Adrenal gland (tissue), 19 donors: ENCODE measurements at places on chromosomes 11 and 22. TPM values are rescaled to one million over a fixed set of nuclear protein-coding genes. Genes with fewer than 3 reads are reported as not detected.
A peak's percentile ranks its signal among the peaks of the same experiment; 100 is the strongest.

DNA sequence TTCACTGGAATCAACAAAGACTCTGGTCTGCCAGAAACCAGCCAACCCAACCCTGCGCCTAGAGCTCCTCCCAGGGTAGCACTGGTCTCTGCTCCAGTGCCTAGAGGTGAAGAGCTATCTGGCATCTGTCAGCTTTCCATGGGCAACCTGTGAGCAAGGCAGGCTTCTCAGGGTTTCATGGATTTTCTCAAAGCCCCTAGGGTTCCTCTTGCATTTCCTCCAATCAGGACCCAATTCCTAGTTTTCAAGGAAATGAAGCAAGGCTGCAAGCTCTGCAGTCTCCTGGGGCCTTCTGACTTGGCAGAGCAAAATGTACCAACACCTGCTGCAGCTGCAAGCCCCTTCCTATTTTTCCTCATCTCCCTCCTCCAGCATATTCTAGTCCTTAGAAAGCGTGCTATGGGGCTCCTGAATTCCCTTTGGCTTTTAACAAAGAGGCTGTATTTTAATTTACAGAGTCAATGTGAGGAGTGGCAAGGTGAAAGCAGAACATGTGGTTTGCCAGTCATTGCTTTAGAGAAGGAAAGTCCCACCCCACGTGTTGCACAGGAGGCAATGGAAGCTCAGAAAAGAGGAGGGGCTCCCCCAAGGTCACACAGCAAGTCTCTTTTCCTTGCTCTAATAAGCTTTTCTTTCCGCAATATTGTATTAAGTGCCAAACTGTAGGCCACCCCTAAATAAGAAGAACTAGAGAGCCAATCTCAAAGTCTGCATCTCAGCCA is 33.0 kb upstream of the RIC3 start:
- H3K4me1 ChIP-seq, result no peaks in the 10 kb centered on the region
- no peak overlapping the region for H3K4me3 ChIP-seq
- no peaks in the 10 kb centered on the region for H3K27me3 ChIP-seq
- no peaks in the 10 kb centered on the region for H3K36me3 ChIP-seq
- H3K27ac ChIP-seq, result no peak overlapping the region

DNA sequence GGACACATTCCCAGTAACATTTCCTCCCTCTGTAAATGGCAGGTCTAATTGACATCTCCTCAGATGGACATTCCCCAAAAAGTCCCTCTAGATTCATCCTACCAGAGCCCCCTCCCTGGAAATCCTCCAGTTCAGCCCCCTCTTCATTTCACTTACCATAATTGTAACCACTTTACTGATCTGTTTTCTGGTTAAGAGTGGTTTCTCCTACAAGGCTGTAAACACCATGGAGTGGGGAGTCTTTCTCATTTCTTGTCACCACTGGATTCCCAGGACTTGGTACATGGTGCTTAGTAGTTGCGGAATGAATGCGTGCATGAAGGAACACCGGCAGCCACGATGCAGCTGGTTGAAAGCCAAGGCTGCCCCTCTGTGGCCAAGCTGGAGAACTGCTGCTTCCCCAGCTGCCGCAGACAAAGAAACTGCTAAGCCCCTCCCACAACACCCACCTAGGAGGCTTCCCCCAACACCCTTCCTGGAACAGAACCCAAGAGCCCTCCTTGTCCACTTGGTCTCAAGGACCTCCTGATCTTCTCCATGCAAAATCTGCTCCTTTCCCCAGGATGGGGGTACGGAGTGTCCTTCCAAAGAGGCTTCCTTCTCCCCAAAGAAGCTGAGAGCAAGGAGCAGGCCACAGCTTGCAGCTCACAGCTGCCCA is 18.6 kb upstream of the SCARF2 start:
- peaks cover 10% of the 10 kb centered on the region for H3K36me3 ChIP-seq
- H3K27me3 ChIP-seq, result no peaks in the 10 kb centered on the region

DNA sequence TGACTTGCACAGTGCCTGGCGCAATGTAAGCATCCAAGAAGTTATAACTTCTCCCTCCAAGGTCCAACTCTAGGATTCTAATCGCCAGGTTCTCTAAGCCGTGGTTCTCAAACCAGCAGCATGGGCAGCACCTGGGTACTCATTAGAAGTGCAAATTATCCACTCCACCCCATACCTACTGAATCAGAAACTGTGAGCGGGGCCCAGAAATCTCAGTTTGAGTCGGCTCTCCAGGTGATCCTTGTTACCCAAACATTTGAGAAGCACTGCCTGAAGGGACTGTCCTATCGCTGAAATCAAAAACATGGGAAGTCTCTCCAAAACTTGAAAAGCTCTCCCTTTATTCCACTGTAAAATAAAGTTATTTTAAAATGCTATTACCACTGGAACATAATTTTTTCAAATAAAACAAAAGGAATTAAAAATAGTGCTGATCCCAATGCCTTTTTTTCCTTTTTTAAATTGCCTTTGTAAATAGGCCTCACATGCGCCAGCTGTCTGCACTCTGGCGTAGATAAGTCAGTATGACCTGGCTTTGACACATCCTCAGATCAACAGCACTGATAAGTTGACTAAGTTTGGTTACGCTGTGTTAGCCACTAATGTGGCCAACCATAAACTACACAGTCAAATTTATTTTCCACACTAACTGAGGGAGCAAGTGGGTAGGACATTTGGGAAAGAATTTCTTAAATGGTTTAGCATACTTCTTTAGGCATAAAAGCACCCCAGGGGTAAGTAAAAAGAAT is 8.4 kb upstream of the CTR9 start:
- H3K4me1 ChIP-seq, result peaks cover 13% of the 10 kb centered on the region
- H3K4me3 ChIP-seq, result no peak overlapping the region
- H3K27me3 ChIP-seq, result no peaks in the 10 kb centered on the region
- H3K27ac ChIP-seq, result peak overlapping the region; percentile 68

DNA sequence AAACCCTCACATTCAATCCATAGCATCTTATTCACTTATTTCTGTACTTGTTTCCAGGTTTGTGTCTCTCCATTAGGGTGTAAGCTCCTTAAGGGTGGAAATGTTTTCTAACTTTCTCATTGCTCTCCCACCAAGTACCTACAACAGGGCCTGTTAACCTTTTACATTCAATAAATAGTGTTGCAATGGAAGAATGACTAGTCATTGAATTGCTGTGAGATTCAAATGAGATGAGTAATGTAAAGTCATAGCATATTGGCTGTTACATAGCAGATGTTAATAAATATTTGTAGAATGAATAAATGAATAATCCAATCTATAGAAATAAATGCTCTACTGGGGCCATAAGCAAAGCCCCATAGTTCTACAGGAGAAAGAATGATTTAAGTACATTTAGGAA is 75.4 kb upstream of the DDI1 start:
- no peak overlapping the region for H3K4me3 ChIP-seq
- H3K36me3 ChIP-seq, result no peaks in the 10 kb centered on the region
- no peaks in the 10 kb centered on the region for H3K4me1 ChIP-seq
- no peaks in the 10 kb centered on the region for H3K27me3 ChIP-seq
- no peak for DNase-seq
- no peak overlapping the region for H3K27ac ChIP-seq

Gene LRRC74B
- total RNA-seq, result not detected

Gene SLC22A8
- total RNA-seq, result not detected

Gene CEP126
- total RNA-seq, result 11.5 TPM

Gene SSTR3
- not detected for total RNA-seq
